Right ventricle myocardium inferior (tissue), 1 donor: ENCODE measurements at places on chromosomes 7 and 10.

GRCh38 chr10:110848106-110848505, 23.6 kb upstream of the PDCD4 start:
- no peak for DNase-seq

DNA sequence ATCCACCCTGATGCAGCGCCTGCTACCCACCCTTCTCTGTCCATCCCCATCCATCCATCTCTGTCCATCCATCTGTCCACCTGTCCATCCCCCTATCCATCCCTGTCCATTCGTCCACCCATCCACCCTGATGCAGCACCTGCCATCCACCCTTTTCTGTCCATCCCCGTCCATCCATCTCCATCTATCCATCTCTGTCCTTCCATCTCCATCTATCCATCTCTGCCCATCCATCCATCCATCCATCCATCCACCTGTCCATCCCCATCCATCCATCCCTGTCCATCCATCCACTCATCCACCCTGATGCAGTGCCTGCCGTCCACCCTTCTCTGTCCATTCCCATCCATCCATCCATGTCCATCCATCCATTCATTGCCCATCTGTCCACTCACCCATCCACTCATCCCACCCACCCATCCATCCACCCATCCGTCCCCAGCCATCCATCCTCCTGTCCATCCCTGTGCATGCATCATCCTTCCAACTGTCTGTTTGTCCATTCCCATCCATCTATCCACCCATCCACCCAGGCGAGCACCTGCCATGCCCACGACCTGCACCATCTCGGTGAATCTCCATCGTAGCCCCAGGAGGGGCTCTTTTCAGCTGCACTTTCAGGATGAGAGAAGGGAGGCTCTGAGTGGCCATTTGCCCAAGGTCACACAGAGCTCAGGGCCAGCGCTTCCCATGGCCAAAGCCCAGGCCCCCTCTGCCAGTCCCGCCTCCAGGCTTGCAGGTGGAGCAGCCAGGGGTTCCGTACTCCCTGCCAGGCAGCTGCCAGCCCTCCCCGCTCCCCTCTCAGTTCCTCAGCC, 137.4 kb downstream of the LHPP start:
- DNase-seq = peak; percentile 37

GRCh38 chr10:112605063-112605462, 158.0 kb downstream of the VTI1A start:
- DNase-seq = no peak

- DNase-seq = no peak
These were observed 96.9 kb upstream of the PLXDC2 start for GRCh38 chr10:19719284-19719683.

DNA sequence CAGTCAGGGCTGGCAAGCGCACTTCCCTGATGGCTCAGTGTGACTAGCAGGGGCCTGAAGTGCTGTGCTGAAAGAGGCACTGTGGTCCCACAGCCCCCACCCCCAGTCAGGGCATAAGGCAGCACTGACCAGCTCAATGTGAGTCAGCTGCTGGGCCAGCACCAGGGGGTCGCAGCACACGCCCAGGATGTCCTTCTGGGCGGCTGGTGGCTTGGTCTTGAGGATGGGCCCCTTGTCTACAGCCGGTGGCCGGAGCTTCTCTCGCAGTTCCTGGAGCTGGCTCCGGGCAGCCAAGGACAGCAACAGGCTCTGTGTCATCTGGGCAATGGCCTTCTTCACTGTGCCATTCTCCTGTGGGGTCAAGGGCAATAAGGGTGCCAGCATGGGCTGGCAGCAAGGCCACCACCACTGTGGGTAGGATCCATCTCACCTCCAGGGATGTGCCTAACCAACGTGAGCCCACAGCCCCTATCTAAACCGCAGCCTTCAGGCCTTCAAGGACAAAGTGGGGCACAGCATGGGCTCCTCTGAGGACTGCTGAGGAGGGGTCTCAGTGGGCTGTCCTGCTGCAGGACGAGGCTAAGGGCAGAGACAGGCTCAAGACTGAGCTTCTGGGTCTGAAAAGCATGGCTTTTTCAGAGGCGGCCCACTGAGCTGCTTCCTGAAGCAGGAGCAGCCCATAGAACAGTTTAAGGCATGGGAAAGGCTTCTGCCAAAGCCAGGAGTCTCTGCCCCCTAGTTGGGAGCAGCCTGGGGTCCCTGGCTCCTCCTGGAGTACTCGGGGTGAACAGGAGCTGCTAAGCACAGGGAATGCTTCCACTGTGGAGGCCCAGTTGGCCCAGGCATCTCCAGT, 62.5 kb downstream of the CSGALNACT2 start:
- DNase-seq = no peak
